NCI-H2107 (cell line): ENCODE measurements at places on chromosomes 7 and 10.

GRCh38 chr10:12529976-12530375 lies 180.6 kb downstream of the CAMK1D start:
- DNase-seq, result no peak

GRCh38 chr10:69902835-69903535 lies 101.3 kb downstream of the COL13A1 start:
- no peak for DNase-seq

DNA sequence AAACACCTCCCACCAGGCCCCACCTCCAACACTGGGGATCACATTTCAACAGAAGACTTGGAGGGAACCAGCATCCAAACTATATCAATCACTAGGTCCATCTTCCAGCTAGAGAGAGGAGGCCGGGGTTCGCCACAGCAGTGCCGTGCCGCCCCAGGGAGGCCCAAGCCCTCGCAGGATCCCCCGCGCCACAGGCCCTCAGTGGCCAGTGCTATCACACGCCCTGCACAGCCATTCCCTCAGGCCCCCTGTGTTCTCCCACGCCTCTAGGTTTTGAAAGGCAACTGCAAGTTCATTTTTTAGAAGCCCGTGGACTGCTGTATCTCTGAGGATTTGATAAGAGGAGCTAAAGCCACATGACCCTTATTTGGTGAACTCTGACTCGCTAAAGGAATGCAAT lies 136.4 kb downstream of the OAT start:
- DNase-seq, result no peak

- no peak for DNase-seq
Observed at GRCh38 chr7:22697876-22698606, 29.0 kb upstream of the IL6 start.

- no peak for DNase-seq
Observed at GRCh38 chr10:59847888-59848287, 58.5 kb downstream of the CCDC6 start.

DNA sequence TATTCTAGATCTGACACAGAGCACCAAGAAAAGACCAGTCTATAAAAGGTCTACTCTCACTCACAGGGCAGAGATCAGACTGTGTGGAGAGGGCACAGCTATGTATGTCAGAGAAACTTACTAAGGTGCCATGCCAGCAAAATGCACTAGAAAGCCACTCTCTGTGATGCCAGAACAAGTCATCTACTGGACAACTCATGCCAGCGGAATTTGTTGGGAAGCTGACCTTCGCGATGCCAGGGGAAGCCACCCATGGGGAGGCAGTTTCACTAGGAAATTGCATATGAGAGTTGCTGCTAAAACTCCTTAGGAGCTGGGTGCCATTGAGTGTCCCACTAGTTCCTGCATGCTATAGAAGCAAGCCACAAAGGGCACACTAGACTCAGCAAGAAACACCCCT lies 58.5 kb downstream of the MICU1 start:
- DNase-seq, result no peak

DNA sequence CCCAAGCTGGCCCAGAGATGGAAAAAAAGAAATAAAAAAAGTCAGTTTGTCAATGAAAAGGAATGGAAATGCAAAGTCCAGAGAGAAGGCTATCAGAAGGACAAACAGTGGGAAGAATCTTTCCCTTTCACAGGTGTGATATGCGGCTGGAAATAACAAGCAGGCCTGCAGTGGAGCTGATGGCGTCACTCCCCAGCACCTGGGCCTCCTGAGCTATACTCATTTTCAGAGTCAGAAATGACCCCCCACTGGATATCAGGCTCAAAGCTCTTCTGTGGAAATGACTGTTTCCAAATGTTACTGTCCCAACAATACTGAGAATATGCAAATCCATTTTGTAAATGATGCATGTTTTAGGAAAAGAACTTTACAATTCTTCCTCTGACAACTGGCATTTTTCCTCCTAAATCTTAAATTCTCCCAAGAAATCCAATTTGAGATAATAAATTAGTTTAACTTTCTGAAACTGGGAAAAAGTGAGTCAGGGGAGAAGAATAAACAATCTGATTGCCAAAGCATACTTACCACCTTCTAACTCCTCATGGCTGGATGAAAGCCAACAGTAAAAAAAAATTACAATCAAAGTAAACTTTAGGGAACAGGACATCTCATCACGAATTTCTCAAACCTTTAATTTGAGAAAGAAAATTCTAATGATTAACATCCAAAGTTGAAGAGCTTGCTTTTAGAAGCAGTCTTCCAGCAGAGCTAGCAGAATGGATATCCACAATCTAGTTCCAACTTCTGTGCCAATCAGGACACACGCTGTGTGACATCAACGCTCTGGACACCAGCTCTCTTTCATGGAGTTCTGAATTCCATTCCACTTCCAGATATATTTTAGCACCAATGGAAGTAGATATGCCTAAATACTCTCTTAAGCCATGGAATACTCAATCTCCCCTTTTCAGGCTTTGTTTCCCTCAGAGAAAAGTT lies 5.3 kb upstream of the CUZD1 start:
- DNase-seq, result no peak

DNA sequence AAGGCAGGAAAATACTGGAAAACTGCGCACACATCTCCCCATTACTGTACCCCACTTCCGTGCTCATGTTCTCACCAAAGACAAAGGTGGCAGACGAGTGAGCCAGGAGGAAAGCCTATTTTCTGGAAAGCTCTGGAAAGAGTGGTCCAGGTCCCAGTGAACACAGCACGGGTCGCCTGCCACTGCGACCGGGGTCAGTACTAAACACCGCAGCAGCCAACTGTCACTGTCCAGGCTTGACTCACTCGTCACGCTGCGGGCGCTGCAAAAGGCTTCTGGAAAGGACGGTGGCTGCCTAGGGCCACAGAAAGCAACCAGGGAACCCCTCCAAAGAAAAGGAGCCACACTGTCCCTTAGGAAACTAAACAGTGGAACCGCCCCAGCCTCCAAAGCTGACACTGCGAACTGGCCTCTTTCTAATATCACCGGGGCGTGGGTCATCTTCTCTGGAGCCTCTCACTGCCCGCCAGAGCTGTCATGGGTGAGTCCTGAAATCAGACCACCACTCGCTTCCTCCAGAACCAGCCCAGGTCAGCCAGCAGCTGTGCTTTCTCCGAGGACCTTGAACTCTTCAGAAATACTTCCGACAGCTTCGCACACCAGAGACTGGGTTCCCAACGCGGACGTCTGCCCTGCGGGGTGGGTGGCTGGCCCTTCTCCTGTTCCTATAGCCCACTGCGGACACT lies 4.0 kb downstream of the RADIL start:
- DNase-seq, result no peak

GRCh38 chr10:127337801-127338200 lies 141.4 kb upstream of the INSYN2A start:
- DNase-seq, result no peak

DNA sequence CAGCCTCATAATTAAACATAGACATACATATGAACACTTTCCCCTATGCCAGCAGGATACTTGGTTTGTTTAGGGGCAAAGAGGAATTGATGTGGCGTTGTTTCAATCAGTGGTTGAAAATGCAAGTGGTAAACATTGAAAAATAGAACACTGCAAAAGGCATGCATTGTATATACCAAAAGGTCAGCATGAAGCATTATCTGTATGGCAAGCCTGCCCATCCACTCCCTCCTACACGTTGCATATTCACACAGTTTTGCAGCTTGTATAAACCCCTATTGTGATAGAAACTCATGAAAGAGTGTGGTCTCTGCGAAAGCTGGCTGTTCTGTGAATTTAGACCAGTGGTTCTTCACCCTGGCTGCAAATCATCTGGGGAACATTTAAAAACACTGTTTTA lies 17.1 kb downstream of the CAV1 start:
- no peak for DNase-seq

GRCh38 chr7:22108151-22108845 lies 162.6 kb upstream of the CDCA7L start:
- DNase-seq, result no peak

DNA sequence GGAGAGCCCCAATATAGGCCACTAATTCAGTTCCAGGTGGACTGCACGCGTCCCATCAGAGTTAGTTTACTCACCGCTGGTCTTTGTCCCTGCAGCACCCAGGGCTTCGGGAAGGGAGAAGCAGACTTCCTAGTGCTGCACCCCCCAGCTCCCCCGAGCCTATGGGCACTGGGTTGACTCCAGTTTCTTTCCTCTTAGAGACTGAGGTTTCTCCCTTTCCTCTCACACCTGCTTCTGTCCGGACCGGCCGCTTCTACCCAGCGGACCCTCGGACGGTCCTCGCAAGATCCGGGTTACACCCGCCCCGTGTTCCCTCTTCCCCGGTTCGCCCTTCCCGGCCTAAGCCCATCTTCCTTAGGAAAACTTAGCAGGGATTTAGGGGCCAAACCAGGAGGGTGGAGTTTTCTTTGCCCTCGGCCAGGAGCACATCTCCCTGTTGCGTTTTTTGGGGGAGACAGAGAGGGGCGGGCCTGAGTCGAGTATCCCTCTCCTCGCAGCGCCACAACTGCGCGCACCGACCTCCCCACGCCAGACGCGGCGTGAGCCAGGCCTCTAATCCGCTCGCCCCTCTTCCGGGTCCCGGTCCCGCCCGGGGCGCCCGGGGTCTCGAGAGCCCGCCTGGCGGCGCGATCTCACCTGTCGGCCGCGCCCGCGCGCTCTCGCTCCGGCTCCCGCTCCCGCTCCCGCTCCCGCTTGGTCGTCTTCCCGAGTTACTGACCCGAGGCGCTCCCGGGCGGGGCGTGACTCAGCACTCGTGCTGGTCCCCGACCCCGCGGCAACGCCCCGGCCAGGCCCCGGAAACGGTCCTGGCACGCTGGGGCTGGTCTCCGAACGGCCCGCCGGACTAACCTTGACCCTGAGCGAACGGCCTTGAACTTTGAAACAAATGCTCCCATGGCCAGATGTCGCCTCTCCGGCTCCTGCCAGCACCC lies at the start of gene AIFM2:
AIFM2 (minus strand) TSS at position 728 of the 932 bp plus-strand sequence. CDS start 8,741 bp downstream, outside the sequence.
- DNase-seq, result no peak

- no peak for DNase-seq
Observed at GRCh38 chr7:114182837-114183236, 231.8 kb upstream of the FOXP2 start.

- no peak for DNase-seq
Observed at GRCh38 chr7:11751807-11752389, 80.1 kb downstream of the THSD7A start.

GRCh38 chr10:100811752-100812750 lies 66.7 kb downstream of the PAX2 start:
- DNase-seq, result no peak

GRCh38 chr7:55073051-55073511 lies 54.3 kb downstream of the EGFR start:
- DNase-seq, result no peak

GRCh38 chr10:98101366-98101765 lies 33.1 kb upstream of the R3HCC1L start:
- no peak for DNase-seq

DNA sequence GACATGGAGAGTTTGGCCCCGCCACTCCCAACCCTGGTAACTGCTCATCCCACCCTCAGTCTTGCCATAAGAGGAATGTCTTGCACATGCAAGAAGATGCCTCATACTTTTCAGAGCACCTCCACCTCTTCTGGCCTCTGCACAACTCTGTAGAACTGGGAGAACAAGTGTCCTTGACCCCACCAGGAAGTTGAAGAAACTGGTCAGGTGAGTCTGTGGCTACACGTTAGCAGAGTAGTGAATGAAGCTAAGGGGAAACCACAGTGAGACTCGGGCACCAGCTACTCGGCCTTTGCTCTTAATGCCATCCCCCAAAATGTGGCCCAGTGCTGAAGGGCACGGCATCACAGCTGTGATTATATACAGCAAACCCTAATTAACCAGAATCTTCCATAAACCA lies 110.1 kb downstream of the ARID5B start:
- DNase-seq, result no peak

DNA sequence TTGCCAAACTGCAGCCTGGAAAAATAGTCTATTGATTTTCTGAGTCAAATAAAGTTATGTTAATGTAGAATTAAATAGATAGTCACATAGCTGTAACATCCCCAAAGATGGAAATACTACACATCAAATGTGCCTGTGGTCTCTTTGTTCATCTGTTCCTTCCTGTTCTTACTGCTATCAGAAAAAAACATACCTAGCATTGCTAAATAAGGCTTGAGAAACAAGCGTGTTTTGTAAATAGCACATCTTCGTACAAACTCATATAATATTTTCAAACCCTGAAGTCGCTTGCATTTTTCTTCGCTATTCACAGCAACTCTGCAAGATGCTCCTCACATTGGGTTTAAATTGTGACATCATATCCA lies 116.1 kb downstream of the KLF6 start:
- no peak for DNase-seq

- DNase-seq, result no peak
Observed at GRCh38 chr10:102773320-102773719, 29.6 kb downstream of the WBP1L start.

GRCh38 chr10:93150289-93150688 lies 76.6 kb downstream of the CYP26A1 start:
- DNase-seq, result no peak

GRCh38 chr7:151058781-151059366 lies 515 bp upstream of the SLC4A2 start:
- DNase-seq, result no peak

DNA sequence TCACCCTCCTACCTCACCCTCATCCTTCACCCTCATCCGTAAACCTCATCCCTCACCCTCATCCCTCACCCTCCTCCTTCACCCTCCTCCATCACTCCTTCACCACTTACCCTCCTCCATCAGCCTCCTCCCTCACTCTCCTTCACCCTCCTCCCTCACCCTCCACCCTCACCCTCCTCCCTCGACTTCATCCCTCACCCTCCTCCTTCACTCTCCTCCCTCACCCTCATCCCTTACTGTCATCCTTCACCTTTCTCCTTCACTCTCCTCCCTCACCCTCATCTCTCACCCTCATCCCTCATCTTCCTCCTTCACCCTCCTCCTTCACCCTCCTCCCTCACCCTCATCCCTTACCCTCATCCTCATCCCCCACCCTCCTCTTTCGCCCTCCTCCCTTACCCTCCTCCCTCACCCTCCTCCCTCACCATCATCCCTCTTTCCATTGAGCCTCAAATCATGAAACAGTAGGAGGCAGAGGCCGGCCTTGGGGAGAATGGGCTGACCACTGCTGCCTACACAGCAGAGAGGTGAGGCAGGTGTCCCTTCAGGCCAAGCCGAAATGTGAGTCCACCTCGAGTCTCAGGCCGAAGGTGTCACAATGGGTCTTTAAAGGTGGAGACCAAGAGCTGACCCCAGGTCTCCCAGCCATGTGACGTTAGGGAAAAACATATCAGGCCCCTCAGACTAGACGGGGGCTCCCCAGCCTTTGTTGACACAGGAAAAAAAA lies 53.0 kb downstream of the PDGFA start:
- no peak for DNase-seq

- no peak for DNase-seq
Observed at GRCh38 chr7:27863880-27864279, 123.9 kb downstream of the TAX1BP1 start.
